ENCODE measurements at places on chromosomes 4 and X.

DNA sequence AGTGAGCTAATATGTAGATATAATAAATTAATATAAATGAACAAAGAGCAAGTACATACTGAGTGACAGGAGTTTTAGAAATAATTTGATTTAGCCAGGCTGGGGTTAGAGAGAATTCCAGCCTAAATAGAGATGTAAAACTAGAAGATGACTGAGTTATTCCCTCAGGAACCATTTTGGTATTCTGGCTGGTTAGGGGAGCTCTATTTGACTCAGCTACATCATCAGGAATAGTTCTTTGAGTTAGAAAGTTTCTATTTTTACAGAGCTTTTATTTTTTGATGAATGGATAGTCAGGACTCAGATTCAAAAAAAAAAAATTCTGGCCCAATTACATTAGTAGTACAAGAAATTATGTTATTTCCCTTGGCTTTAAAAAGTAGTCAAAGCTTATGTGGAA is 180.4 kb upstream of the MID1 start:
- DNase-seq: no peak

- DNase-seq: no peak
Observed at GRCh38 chrX:72009731-72010130, 99.1 kb downstream of the NHSL2 start.

GRCh38 chrX:137428221-137428661 is 137.7 kb upstream of the ZIC3 start:
- DNase-seq: no peak

GRCh38 chr4:184790826-184791225 is 34.9 kb downstream of the ACSL1 start:
- DNase-seq: no peak

- DNase-seq: no peak
Observed at GRCh38 chrX:33339219-33339618, 127.9 kb upstream of the DMD start.

DNA sequence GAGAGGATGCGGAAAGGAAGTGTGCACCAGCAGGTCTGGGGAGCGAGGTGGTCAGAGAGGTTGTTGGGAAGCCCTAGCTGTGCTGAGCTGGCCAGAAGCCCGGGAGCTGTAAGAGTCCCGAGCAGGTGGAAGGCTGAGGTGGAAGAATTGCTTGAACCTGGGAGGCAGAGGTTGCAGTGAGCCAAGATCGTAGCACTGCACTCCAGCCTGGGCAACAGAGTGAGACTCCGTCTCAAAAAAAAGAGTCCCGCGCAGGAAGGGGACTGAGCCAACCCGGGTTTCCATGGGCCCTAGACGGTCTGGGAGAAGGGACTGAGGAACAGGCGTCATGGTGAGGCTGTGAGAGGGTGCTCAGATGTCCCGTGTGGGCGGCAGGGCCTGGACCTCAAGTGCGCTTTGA is 12.7 kb upstream of the FGFR3 start:
- DNase-seq: no peak

DNA sequence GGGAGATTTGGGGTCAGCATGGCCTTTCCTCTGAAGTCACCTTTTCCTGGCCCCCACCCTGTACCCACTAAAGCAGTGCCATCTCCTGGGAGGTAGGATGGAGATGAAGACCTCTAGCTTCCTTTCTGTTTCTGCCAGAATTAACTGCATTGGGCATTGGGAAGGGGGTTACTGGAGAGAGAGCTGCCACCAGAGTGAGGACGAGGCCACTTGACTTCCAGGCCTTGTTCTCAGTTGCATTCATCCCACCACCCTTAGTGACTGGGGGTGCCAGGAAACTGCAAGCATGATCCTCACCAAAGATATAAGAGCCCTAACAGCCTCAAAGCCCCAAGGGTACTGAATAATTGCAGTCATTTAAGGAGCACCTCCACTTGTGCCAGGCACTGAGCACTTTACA is 15.8 kb downstream of the SASH3 start:
- no peak for DNase-seq

Measured in stimulated activated CD4-positive, alpha-beta T cell treated with anti-CD3 and anti-CD28 coated beads, Interleukin-12 subunit alpha, Interleukin-12 subunit beta, amount 100 ng/mL, for 24 hours (primary cell).